ENCODE measurements at places on chromosomes 5 and 9. TPM values are rescaled to one million over a fixed set of nuclear protein-coding genes. Genes with fewer than 3 reads are reported as not detected.

- DNase-seq, result no peak
Observed at GRCh38 chr5:137367951-137368350, 131.2 kb downstream of the SPOCK1 start.

DNA sequence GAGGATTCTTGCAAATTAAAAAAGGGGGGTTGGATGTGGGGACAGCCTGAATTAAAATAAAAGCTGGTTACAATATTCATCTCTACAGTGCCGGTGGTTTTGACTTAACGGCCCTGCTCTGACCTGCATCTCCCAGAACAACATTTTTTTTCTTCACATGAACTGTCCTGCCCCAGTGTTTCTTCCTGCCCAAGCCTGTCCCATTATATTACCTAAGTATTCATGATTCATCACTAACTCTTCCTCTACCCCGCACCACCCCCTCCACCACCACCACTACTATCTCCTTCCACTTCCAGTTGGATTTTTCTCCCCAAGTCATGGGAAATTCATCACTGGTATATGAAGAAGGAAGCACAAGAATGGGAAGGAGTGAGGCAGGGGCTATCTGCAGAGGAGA lies 90.1 kb downstream of the ZFAND5 start:
- DNase-seq, result no peak

DNA sequence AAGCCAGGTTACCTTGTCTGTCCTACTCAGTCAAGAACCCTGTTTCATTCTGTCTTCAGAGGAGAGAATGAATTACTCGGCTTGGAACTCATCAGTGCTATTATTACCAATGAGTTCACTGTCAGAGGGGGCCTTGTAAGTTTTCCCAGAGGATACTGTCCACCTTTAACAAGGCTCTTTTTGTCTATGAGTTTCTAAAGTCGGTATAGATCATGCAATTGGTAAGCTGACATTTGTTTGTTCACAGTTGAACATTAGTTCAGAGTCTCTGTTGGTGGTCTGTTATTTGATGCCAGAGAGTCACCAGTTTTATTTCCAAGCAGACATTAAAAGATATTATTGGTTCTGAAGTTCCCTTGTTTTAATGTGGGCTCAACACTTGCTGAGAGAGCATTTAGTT lies 58.1 kb upstream of the DHFR start:
- DNase-seq, result no peak

- no peak for DNase-seq
Observed at GRCh38 chr5:11780641-11781345, 123.5 kb downstream of the CTNND2 start.

DNA sequence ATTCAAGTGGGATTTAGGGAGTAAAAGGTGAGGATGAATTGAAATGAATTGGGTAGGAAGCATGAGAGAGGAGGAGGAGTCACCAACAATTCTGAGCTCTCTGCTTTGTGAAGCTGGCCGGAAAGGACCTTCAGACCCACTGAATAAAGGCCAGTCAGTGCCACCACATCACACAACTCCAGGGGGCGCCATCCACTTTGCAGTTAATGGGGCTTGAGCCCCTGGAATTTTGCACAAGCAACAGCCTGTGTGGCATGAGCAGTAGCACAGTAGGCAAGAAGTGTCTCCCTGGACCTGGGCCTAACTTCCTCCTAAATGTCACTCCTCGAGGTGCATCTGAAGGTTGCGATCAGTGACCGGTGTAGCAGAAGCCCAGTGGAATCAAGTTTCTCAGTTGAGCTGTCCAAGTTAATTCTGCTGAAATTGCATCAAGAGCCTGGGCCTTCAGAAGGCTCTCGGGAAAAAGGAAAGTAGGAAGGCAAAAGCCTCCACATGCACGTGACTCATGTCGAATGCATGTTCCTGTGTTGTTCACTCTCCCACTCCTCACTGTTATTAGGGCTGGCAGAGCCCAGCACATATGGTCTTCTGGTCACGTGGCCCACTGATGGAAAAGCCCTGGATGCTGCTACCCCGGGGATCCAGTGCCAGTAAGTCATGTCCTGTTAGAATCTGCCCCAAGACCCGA lies 27.8 kb upstream of the GLIS3 start:
- DNase-seq, result no peak

DNA sequence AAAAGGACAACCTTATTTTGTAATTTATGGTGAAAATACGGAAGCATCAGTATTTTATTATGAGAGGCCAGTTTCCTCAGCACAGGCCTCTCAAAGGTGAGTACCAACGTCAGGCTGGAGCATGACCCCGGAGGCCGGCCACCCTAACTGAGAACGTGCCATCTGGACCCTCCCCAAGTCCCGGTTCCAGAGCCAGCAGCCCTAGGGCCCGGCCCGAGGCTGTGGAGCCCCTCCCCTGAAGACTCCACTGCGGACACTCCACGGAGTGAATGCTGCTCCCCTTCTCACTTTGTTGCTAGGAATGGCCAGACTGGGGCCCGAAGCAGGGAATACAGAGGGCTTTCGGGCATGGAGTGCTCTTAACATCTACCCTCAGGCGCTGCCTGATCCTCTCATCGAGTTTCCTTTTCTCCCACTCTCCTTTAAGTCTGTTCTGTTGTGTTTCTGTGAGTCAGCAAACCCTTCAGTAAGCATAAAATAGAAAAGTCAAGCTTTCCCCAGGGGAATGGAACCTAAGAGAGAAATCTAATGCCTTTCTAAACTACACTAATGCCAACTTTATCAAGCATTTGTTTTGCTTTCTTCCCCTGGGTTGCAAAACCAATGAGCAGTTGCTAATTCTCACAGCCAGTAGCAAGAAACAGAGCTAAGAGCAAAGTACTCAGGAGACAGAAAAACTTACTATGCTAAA lies 4.5 kb downstream of the BRD9 start:
- DNase-seq, result no peak

Gene TARS1
- total RNA-seq, result 77.6 TPM

DNA sequence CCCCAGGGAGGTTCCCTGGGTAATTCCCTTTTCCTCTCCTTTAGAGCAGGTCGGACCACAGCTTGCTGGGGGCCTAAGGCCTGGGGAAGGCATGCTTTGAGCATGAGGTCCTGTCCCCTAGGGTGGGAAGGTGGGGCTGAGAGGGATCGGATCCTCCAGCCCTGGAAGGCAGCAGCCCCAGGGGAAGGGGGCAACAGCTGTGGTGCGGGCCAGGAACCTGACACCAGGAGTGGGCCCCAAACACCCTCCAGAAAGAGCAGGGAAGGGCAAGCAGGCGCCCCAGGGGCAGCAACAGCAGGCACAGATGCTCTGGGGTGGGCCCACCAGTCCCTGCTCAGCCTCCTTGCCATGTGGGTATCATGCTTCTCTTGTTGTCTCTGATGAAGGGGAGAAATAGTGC lies 3.2 kb upstream of the CORO2A start:
- DNase-seq, result no peak

DNA sequence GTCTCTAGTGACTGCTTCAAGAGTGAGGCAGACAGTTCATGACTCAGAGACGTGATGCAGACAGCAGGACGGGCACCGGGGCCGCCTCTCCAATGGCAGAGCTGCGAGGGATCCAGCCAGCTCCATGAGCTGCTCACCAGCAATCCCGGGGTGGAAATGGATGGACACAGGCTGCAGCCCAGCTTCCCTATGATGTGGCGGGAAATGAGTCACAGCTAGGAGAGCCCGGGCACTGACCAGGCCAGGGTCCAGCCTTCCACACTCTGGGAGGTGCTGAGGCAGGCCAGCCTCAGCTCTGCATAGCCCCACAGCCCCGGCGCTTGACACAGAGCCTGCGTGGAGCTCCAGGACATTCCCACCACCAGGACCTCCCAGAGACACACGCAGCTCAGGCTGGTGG lies 244.8 kb upstream of the IRX2 start:
- no peak for DNase-seq

DNA sequence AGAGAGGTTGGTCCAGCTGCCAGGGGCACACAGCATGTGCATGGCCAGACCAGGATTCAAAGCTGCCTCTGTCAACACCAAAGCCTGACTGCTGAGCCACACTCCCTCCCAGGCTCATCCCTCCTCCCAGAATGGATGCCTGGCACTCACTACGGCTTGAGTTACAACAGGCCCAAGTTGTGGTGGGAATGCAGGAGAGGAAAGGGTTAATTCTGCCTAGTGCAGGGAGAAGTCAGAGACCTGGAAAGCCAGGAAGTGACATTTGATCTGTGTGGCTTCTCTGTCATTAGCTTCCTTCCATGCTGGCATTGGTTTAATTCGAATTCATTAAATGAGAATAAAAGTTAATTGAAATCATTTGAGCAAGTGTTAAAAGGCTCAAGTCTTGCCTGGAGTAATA lies 150.0 kb downstream of the NSG2 start:
- no peak for DNase-seq

DNA sequence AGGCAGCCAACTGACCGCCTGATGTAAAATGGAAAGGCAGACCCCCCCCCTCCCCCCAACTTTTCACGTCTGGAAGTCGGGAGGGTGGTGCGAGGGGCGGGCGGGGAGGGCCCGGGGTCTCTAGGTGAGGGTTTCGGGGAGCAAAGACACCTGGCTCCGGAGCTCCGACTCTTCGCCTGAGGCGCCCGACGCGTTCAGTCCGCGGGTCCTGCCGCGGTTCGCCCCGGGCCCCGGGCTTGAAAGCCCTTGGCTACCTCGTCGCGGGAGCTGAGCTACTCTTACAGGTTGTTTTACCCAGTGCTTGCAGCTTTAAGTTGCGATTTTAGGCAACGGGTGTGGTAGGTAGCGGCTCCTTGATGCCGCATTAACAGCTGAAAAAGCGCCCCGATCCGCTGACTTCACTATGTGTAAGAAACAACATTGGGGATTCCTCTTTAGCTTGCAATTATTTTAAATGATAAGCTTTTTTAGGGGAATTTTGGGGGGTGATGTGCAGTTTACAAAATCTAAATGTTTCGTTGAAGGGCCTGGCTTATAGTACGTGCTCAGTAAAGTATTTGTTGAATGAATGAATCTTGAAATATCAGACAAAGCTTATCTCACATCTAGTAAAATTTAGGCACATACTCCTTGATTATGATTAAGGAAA lies 722 bp downstream of the CDC42SE2 start:
- peak; percentile 14 for DNase-seq

Gene CHMP5
- total RNA-seq, result 46.4 TPM

Gene BRD8
- total RNA-seq, result 25.0 TPM

- no peak for DNase-seq
Observed at GRCh38 chr9:19665146-19665863, 123.5 kb downstream of the SLC24A2 start.

- no peak for DNase-seq
Observed at GRCh38 chr5:620586-621180, 8.5 kb downstream of the CEP72 start.

Gene BOD1
- 131 TPM for total RNA-seq

GRCh38 chr5:14399054-14399692 lies 182.4 kb upstream of the OTULINL start:
- no peak for DNase-seq

- no peak for DNase-seq
Observed at GRCh38 chr9:135821116-135821515, 86.2 kb downstream of the CAMSAP1 start.

GRCh38 chr5:162068412-162068811 lies 839 bp downstream of the GABRG2 start:
- DNase-seq, result peak; percentile 1

DNA sequence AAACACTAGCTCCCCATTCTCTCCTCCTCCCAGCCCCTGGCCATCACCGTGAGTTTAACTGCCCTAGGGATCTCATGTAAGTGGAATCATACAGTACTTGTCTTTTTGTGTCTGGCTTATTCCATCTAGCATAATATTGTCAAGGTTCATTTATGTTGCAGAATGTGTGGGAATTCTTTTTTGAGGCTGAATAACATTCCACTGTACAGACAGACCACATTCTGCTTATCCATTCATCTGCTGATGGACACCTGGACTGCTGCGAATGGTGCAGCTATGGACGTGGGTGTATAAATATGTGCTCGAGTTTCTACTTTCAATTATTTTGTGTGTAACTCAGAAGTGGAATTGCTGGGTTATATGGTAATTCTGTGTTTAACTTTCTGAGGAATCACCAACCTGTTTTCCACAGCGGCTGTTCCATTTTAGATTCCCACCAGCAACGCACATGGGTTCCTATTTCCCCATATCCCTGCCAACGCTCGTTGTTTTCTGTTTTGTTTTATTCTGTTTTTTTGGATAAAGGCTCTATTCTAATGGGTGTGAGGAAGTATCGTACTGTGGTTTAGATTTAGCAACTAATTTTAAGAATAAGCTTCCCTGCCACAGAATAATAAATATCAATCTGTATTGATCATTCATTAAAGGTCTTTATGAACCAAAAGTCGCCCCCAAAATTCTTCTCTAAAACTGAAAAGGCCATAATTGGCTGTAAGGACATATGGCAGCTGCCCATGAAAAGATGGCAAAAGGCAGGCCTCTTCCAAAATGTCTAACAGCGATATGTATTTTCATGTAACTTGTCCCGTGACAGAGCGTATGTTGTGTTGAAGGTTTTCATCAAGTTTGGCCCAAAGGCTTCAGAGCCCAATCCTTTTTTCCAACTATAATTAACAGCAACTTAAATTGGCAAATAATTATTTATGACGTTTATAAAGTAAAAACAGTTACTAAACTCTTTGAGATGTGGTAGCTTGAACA lies 70.3 kb downstream of the DAP start:
- no peak for DNase-seq

GRCh38 chr5:89449392-89450148 lies 566.6 kb upstream of the MEF2C start:
- no peak for DNase-seq

DNA sequence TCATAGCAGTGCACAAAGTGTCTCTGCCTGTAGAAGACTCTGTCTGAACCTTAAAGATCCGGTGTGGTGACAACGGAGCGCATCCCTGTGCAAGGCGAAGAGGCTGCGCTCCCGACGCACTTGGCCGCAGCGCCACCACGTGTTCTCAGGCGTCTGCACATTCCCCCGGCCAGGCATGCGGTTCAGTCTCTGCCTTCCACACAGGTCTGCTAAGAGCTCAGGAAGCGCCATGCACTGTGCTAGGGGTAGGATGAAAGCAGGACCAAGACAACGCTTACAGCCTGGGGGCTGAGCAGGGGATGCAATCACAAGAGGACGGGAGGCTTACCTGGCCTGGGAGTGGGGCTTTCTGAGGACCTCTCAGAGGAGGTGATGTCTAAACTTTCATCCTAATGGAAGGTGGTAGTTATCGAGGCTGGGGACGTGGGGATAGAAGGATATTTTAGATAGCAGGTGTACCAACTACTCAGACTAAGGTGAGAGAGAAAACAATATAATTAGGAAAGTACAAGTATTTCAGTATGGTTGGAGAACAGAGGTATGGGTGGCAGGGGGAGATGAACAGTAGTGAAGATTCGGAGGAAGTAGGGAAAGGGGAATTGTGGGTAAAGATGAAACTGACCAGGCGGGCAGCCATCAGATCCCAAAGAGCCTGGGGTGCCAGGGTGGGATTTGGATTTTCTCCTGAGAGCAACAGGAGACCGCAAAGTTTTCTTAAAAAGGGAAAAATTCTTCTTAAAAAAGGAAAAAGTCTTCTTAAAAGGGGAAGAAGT lies 13.3 kb downstream of the CAPSL start:
- DNase-seq, result no peak

GRCh38 chr5:97494465-97494864 lies 311.4 kb upstream of the RIOK2 start:
- DNase-seq, result no peak

GRCh38 chr5:159170021-159170420 lies 39.3 kb downstream of the RNF145 start:
- no peak for DNase-seq

Measured in gastrocnemius medialis (tissue), 4 donors.